Gastroesophageal sphincter (tissue), 4 donors: ENCODE measurements at places on chromosomes 16 and 17. TPM values are rescaled to one million over a fixed set of nuclear protein-coding genes. Genes with fewer than 3 reads are reported as not detected.

Gene HOXB5
- 0.27 TPM for total RNA-seq

Gene LRRC36
- 0.27 TPM for total RNA-seq

Gene SLC13A2
- total RNA-seq, result not detected

GRCh38 chr17:80516171-80516932 lies 28.3 kb upstream of the RPTOR start:
- no peak for ATAC-seq

Gene RND2
- 4.5 TPM for total RNA-seq

DNA sequence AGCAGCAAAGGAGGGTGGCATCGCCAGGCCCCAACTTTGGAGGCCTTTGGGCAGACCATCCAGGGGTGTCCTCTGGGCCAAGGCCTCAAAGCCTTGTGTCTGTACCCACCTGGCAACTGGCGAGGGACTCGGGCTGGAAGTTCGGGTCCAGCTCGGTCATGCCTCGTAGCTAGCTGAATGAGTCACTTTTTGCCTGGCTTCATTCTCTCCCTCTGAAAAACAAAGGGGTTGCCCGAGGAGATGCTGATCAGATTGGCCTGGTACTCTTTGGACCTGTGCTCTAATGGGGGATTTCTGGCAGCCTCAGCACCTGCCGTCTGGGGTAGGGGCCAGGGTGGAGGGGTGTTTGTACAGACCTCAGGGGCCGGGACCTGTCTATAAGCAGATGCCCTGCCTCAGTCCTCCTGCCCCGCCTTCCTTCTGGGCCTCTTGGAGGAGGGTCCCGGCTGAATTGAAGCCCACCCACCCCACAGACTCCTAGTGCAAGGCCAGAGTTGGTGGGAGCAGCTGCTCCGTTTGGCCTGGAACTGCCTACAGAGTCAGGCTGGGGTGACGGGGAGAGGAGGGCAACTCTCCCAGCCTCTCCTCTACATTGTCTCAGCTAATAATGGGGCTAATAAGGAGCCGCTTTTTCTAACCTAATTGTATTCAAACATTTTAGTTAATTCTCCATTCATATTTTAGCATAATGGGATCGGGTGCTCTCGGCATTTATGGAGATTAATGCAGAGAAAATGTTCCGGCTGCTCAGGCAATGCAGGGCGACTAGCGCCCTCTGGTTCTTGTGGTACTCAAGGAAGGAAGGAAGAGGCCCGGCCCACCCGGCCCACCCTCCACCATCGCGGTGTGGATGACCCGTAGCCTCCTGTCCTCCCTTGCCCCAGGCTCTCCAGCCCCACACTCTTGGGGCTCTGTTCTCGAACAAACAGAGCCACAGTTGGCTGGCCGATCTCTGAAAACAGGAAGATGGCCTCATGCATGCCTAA lies 21.4 kb upstream of the ABCC3 start:
- no peak for ATAC-seq

- ATAC-seq, result no peak
Observed at GRCh38 chr17:21400816-21401593, 24.8 kb downstream of the KCNJ12 start.

Gene GCGR
- total RNA-seq, result not detected

Gene CCDC154
- total RNA-seq, result not detected

Gene CLDN7
- not detected for total RNA-seq

Gene CACNG3
- not detected for total RNA-seq

- ATAC-seq, result no peak
Observed at GRCh38 chr17:66123163-66123562, 68.8 kb downstream of the CEP112 start.

- no peak for ATAC-seq
Observed at GRCh38 chr16:17691106-17691898, 220.5 kb upstream of the XYLT1 start.

Gene PMFBP1
- total RNA-seq, result 0.39 TPM

DNA sequence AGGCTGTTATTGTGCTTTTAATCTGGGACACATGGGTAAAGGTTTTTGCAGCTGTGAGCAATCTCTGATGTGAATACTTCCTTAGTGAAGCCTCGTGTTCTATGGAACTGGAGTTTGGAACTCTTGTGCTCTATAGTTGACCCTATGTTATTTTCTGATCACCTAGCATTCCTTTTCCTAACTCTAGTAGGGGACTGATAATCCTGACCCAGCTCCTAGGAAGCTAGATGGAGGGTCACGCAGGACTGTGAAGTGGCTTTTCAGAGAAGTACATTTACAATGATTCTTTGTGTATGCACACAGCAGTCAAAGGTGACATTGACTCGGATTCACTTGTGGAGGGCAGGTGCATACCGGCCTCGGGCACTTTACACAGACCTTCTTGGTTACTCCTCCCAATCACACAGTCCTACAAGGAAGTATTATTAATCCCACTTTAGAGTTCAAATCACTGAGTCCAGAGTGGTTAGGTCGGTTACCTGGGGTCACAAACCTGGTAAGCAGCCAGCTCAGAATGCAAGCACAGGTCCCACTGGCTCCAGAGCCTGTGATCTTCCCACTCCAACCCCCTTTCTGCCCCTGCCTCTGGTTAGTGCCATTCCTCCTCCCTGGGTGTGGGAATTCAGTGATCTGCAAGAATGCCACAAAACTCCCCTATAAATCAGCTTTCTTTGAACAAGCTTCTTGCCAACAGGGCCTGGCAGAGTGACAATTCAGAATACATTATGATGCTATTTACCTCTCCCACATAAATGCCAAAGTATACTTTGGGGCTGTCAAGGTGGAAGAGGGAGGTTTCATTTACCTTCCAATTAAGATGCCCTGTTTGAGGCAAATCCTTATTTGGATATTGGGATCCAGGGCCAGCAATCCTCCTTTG lies 7.1 kb downstream of the CHD9NB start:
- no peak for ATAC-seq
